ENCODE measurements at places on chromosomes 7 and 10.

DNA sequence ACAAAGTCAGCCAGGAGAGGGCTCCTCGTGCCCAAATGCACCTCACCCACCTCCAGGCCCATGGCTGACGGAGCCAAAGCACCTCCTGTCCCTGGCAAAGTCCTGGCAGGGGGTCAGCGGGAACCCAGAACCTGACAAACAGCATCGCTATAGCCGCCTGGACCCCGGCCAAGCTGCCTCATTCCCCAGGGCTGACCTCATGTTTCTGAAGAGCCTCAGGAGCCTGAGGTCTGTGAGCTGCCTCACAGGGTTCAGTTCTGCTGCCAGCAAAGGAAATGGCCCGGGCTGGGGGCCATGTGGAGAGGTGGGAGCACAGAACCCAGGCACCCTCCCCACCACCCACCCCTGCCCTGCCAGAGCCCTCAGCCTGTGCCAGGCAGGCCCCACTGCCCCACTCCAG lies 4.2 kb upstream of the NANOS1 start:
- peak; percentile 79 for DNase-seq

DNA sequence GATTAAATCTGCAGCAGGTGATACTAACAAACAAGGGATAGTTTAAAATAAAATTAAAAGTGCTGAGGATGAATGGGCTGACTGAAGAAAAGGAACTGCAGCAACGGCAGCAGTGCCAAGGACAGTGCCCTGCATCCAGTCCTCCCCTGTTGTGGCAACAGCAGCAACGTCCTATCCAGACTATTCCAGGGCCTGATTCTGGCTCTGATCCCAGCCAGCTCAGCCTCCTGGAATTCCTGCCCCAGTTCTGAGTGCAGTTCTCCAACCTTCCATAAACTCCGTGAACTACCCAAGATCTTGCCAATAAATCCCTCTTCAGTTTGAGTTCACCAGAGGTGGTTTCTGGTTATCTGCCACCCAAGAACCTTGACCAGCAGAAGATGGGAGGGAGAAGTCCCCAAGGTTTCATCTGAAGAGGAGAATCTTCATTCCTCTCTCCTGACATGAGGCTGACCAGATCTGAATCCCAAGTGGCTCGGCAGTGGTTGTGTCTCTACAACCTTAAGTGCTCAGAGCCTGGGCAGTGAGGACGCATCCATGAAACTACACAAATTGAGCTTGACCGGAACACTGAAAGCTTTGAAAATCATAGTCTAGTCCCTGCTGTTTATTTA lies 115.8 kb downstream of the SORBS1 start:
- DNase-seq: peak; percentile 79

- no peak for DNase-seq
Measured at GRCh38 chr7:55946545-55946944, 5.1 kb upstream of the MRPS17 start.

- DNase-seq: peak; percentile 9
Measured at GRCh38 chr7:85426487-85426960, 239.7 kb upstream of the SEMA3D start.

DNA sequence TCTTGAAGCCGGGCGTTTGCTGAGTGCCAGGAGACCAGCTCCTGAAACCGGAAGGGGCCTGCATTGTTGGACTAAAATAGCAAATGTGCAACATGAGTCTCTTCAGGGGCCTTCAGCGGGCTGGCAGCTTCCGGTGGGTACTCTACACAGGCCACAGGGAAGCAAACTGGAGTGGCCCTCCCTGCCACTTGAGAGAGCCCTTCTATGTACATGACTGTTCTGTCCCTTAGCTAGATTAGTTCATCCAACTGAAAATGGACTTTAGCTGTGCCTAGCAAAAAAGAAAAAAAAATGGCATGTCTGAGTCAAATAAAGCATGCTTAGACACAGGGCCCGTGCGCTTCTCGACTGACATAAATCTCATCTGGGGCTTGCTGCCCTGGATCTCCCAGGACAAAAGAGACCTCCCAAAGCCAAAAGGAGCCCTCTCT lies 115.3 kb upstream of the TCF7L2 start:
- no peak for DNase-seq

All from fibroblast of upper back skin (primary cell).